ENCODE measurements at places on chromosomes 5 and 9.

DNA sequence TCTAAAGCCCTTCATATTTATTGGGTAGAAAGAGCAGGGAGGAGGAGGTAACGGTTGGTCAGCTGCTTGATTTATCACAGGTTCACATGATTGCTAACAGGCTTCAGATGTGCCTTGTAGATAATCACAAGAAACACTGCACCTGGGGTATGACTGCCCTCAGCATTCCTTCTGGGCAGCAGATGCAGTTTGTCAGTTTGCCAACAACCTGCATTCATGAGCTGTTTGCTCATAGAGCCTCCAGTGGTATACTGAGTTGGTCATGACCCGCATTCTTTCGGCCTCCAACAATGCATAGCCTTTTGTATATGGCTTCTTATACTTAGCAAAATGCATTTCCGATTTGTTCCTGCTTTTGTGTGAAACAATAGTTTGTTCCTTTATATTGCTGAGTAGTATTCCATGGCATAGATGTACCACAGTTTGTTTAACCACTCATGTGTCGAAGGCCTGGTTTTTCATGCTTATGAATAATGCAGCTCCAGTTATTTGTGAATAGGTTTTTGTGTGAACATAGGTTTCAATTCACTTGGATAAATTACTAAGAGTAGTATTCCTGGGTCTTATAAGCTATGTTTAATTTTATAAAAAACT lies 83.6 kb downstream of the ARHGEF28 start:
- DNase-seq = no peak

DNA sequence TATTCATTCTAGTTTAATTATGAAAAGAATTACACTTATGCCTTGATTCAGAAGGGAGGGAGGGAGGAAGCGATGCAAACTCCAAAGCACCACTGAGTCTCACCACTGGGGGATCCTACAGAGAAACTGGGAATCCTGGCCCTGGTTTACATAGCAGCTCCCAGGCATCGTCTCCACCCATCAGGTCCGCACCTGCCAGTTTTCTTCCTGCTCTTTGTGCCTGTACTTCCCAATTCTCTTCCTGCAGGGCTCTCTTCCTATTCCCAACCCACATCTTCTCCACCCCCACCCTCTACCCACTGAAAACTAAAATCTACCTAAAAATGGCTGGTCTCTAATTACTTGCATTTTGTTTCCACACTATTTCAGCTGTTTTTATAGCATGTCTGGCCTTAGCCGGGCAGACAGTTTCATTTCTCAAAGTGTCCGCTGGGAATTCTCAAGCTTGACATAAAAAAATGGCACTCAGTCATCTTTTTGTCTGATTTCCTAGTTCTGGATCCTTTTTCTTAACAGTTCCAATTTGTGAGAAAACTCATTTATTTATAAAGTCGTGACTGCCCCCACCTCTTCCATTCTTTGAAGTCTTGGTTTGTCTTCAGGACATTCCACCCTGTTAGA lies 1.6 kb upstream of the TNIP1 start:
- no peak for DNase-seq

DNA sequence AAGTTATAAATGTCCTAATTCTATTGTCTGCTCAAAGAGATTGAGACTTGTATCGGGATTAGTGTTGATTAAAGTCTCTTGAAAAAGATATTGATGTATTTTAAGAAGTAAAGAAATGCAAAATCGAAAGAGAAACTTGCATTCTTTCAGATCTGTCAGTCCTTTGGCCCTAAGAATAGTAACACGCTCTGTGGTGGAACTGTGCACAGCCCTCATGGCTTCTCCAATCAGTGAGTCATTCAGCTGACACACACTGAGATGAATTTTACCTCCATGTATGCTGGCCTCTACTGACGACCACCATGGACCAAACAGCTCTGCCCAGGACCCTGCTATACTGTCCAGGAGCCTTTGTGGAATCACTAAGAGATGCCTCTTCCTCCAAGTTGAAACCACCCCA lies 232.4 kb downstream of the ESM1 start:
- no peak for DNase-seq

DNA sequence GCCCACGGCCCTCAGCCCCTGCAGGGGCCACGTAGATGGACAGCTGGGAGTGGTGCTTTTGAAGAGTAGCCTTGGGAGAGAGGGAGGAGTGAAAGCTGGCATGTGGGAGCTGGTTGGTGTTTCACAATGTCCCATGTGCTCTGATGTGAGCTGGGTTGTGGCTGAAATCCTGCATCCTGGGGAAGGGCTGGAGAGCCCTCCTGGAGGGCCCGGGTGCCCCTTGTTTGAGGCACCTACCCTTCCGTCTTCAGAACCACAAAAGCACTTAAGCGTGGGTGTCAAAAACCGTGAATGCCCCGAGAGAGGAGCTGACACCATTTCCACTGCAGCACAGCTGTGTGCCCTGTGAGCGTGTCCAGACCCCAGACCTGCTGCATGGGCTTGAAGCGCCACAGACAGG lies 199.1 kb upstream of the ZNF618 start:
- DNase-seq = no peak

DNA sequence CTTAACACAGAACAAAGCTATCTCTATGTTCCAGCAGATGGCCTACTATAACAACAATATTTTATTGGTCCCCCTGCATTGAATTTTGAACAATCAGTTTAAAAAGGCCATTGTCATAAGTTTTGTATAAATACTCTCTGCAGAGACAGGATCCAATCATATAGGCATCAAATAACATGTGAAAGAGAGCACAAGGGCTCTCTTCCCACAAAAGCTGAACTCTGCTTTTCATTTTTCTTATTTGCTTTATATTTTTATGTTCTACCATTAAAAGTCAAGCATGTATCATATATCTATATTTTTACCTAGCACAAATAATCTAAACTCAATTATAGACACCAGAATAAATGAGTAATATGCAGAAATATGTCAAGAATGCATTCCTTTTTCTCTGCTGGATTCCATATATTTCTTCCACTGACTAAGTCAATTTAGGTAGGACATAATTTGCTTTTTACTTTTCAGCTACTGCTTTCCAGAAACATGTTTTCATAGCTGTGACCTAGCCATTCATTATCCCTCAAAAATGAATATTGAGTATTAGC lies 143.6 kb downstream of the CDH9 start:
- no peak for DNase-seq

GRCh38 chr9:71121275-71122021 lies at the start of gene TRPM3:
Gene TRPM3 (minus strand): TSS chr9:71121621. CDS start chr9:71121354, 267 bp downstream.
- DNase-seq = no peak

DNA sequence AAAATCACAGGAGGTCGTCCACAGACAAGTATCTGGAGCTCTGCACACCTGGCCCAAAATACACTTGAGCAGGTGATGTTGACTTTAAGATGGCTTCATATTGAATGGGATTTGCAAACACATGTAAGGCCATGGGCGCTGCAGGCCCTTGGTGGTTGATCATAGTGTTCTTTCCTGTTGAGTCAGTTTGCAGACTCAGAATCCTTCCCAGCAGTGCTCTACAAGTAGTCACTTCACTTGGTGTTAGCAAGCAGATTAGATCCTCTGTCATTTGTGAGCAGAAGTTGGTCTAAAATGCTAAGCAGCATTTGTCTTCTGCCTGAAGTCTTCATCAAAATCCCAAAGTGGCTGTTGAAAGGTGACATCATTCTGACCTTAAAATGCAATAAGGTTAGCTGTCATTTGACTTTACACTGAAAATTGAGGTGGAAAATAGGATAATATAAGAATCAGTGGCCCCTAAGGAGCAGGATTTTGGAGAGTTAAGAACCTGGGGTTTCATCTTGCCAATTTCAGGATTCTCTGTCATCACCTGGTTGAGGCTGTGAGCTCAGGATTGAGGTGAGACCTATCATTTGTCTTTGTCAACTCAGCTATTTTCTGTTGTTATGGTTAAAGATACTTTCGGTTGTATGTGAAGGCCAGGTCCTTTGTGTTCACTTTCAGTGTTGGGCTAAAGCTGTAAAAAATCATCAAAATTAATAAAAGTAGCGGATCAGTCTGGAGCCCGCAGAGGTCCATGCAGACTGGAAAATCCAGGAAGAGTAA lies 114.5 kb downstream of the LRRC70 start:
- no peak for DNase-seq

GRCh38 chr5:2148312-2149194 lies 265.8 kb upstream of the IRX4 start:
- DNase-seq = no peak

DNA sequence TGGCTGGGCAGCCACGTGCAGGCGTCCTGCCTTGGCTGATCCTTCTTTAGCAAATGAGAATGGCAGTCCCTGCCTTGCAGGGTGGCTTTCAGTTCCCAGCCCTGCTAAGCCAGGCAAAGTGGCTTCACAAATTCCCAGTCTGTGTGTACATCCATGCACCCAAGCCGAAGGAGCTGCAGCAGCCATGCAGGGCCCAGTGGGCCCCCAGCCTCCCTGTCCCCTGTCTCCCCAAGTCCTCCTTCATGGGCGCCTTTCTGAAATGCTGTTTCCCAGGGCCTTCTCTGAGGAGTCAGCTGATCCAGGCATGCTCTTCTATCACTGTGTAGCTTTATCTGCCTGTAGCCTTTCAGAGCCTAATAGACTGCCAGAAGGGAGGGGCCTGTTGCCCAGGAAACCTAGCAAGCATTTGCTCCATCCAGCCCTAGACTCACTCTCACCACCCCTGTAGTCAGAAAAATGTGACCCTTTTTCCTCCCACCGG lies 47.4 kb upstream of the SHC3 start:
- DNase-seq = no peak

DNA sequence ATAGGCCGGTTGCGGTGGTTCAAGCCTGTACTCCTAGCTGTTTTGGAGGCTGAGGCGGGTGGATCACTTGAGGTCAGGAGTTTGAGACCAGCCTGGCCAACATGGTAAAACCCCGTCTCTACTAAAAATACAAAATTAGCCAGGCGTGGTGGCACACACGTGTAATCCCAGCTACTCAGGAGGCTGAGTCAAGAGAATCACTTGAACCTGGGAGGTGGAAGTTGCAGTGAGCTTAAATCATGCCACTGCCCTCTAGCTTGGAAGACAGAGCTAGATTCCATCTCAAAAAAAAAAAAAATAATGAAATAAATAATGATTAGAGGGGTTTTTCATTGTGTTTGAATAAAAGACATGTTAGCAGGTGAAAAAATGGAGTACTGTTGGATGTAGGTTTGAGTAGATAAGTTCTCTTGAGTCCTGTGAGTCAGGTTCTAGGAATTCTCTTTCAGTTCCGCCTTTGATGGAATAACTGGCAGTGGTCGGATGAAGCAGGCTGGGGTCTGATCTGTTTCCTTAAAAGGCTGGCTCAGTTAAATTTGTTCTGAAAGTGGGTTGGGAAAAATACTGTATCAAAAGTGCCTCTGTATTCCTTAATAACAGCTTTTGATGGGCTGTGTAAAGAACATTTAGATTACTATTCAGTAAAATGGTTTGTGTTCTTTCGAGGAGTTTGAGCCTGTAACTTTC lies 73.2 kb downstream of the AOPEP start:
- no peak for DNase-seq

GRCh38 chr9:108245331-108245730 lies 610.5 kb downstream of the ACTL7B start:
- no peak for DNase-seq

GRCh38 chr5:153079396-153079795 lies 411.1 kb upstream of the GRIA1 start:
- no peak for DNase-seq

DNA sequence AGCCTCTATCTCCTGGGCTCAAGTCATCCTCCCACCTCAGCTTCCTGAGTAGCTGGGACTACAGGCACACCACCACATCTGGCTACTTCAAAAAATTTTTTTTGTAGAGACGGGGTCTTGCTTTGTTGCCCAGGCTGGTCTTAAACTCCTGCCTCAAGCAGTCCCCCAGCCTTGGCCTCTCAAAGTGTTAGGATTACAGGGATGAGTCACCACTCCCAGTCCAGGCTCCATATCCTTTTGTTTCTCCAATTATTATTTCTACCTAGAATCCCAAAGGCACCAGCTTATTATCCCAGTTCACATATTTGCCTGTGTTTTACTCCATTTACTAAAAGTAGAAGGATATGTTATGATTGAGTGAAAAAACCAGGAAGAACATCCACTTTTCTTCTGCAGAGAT lies 84.9 kb downstream of the TEK start:
- no peak for DNase-seq

DNA sequence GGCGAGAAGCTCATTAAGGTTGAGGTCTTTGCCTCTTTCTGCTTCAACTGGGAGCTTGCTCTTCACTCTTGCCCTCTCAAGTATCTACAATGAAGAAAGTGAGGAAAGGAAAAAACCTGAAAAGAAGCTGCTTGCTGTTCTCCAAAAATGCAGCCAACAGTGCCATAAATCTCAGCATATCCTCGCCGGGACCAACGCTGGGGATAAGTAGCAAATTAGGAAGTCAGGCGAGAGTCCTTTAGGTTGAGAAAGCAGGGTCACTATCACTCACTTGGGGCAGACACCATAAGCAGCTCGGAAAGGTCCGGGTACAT lies 399 bp downstream of the NUP155 start:
- DNase-seq = no peak

DNA sequence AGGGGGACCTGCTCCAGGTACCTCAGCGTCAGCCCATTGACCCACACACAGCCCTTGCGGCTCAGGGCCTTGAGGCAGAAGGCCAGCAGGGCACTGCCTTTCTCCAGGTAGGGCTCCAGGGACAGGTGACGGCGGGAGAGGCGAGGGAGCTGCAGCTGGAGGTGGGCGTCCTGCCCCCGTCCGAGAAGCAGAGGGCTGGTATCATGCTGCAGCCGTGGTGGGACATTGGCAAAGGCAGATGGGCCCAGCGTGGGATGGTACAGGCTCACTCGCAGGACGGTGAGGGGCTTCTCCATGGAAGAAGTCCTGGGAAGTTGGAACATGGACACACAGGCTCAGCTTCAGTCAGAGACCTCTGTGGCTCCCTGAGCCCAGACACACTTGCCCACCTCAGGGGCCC lies 2.5 kb upstream of the DCANP1 start:
- no peak for DNase-seq

DNA sequence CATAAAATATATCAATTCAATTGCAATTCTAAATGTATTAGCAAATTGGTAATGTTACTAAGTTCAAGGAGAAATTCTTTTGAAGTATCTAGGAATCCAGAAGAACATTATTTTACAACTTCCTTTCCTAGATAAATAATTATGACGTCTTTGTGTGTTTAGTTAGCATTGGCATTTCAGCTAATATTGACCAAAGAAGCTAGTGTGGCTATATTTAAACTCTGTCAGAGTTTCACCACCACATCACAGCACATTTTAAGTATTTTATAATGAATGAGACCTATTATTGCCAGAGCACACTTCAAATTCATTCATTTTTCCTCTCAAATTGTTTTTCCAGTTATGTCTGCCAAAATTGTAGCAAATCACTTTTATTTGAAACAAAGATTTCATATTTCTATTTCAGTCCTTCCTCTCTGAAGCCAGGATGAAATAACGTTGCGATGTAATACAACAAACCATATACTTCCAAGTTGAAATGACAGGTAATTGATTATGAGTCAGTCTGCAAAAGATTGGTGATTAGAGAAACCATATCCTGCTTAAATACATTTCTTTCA lies 18.9 kb downstream of the PLK2 start:
- DNase-seq = no peak

DNA sequence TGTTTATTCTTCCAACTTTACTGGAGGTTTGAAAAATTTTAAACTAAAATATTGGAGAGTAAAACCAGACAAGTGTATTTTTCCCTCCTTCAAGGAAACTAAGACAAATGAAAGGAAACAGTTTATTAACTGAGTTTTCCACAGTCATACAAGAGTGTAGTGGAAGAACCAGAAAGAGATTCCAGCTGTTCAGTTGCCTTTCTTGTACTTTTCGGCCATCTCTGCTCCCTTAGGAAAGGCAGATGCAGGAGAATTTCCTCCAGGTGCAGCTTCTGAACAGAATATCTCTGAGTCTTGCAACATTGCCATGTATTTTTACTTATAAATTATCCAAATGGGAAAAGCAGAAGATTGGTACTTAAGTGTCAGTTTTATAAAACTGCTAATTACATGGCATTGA lies 217.1 kb downstream of the MAST4 start:
- DNase-seq = no peak

Measured in stimulated activated CD4-positive, alpha-beta T cell treated with anti-CD3 and anti-CD28 coated beads, Interleukin-15, amount 100 ng/mL, for 1 hour (primary cell).